GM04503 (cell line): ENCODE measurements at places on chromosomes 1 and 21.
A peak's percentile ranks its signal among the peaks of the same experiment; 100 is the strongest.

DNA sequence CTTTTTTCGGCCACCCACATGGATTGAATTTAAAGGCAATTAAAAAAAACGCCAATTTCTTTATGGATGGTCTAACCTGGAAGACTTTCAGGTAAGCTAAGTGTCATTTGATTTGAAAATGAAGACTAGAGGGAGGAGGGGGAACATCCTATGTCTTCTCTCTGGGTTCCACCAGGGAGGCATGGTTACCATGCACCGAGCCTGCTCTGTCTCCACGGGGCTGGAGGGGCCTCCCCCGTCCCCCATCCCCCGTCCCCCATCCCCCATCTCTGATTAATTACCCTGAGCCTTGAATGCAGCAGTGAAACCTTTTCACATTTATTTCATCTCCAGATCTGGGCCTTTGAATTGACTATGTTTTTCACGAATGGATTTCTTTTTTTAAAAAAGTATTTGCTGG, 135.1 kb downstream of the TLR5 start:
- no peak for DNase-seq

DNA sequence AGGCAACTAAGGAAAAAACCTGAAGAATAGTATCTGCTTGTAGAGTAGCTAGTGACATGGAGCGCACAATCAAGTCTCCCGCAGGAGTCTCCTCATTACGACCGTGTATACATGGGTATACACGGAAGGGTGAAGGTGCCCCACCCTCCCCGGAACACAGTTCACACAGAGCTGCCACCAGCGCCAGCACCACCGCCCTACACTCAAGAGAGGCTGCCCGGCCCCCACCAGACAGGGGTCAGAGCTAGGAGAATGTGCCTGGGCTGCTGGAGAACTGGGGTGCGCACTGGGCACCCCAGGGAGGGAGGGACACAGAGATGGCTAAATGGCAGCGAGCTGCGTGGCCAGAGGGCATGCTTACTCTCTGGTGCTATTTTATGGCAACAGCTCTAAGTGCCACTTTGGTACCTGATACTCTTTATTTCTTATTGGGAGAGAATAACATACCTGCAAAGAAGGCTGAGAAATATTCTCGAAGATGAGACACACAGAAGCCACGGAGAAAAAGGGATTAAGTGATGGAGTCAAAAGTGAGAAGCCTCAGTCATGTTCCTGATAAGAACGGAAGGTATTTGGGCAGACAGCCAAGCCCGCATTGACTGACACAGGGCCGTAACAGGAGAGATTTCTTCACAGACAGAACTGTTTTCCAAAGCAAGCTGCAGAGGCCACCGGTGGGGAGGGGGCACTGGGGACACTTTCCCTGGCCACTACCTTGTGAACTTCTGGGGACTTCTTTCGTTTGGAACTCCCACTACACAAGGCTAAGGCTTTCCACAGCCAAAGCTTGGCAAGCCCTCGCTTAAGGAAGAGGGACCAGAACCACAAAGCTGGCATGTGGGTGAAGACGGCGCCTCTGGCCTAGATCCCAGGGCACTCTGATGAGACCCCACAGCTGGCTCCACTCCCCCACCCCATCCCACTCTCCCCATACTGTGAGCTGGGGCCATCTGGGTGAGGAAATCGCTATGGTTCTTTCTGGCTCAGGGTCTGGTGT, 108.0 kb downstream of the PGBD5 start:
- DNase-seq = no peak

GRCh38 chr1:91124989-91125417, 103.2 kb upstream of the ZNF644 start:
- DNase-seq = no peak

- no peak for DNase-seq
Measured at GRCh38 chr1:214993419-214993818, 89.1 kb upstream of the KCNK2 start.

- DNase-seq = no peak
Measured at GRCh38 chr1:235866205-235866912, at the start of gene LYST. LYST (minus strand) TSS chr1:235866906; CDS start chr1:235830417, 36,489 bp downstream.

GRCh38 chr1:41558761-41559171, 74.3 kb upstream of the EDN2 start:
- DNase-seq = no peak

DNA sequence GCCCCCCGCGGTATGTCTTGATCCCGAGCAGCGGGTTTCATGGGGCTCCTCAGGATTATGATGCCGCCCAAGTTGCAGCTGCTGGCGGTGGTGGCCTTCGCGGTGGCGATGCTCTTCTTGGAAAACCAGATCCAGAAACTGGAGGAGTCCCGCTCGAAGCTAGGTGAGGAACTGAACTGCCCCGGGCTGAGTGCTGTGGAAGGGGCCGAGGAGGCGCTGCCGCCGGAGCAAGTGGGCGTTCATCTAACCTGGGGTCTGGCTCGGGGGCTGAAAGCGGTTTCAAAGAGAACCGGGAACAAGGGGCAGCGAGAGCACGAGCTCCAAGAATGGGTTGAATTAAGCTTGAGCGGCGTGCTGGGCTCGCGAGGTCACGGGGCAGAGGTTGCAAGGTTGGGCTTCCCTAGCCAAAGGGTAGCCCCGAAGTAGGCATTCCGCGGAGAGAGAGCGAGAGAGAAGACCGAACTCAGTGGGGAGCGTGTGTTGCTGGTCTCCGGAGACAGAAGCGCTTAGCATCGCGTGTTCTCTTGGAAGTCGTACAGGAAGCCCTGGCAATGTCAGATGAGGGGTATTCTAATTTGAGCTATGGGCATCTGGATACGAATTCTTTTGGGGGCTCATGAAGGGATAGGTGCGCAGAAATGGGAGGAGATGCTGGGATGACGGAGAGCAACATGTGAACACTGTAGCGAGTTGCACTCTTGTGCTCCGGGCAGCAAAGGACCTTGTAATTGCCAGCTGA, 732 bp downstream of the HS2ST1 start:
- peak; percentile 28 for DNase-seq

DNA sequence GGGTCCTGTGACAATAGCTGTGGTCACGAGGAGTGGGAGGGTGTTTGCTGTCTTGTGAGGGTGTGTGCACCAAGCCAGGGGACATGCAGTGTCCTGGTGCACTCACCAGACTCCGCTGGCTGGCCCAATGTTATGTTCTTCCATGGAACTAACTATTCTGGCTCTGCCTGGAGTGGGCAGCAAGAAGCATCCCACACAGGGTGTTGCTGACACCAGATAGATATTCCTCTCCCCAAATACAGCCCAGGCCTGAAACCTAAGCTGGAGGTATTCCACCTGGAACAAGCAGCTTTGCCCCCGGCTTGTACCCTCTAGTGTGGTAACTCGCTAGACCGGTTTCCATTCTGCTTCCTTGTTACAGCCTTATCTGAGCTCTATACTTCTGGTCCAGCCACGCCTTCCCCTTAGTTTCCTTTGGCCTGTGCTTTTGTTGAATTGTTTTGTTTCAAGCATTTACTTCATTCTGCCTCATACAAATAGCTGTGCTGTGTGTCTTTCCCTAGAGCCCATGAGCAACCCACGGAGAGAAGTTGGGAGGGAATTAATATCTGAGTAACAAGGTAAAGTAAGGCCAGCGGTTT, 14.7 kb upstream of the LY9 start:
- no peak for DNase-seq

GRCh38 chr1:114559356-114559755, 22.1 kb downstream of the BCAS2 start:
- no peak for DNase-seq

DNA sequence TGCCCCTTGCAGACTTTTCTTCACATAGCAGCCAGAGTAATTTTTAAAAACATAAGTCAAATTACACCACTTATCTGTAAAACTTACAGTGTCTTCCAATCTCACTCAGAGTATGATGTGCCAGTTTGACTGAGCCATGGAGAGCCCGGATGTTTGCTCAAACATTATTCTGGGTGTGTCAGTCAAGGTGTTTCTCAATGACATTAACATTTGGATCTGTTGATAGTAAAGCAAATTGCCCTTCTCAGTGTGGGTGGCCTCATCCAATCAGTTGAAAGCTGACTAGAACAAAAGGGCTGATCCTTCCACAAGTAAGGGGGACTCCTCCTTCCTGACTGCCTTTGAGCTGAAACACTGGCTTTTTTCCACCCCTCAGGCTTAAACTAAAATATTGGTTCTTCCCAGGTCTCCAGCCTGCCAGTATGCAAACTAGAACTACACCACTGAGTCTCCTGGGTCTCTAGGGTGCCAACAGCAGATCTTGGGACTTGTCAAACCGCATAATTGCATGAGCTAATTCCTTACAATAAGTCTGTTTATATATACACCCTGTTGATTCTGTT, 157.9 kb upstream of the CTTNBP2NL start:
- DNase-seq = no peak

DNA sequence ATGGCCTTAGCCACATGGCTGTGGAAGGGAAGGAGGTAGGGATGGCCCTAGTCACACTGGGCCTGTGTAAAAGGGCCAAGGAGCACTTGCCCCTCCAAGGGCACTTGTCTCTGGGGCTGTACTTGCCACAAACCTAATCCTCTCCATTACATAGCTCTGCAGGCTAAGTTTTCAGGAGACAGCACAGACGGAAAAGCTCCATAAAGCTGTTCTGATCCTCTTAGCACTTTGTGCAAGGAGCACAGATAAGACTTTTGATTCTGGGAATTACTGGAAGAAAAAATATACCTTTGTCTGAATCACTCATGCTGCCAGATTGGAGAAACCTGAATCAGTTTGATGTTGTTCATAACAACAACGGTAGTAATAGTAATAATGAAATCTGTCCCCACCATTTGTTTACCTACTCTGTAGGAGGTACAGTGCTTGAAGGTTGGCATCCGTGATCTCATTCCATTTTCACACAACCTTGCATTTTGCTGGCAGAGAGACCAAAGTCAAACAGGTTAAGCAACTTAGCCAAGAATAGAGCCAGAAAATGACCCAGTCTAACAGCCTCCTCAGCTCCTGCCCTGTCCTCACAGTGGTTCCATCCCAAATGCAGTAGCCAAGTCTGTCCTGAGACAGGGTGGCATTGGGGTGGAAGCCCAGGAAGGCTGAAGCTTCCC, 207.1 kb downstream of the ROR1 start:
- DNase-seq = no peak

GRCh38 chr1:58064166-58064565, 482.4 kb downstream of the OMA1 start:
- no peak for DNase-seq

DNA sequence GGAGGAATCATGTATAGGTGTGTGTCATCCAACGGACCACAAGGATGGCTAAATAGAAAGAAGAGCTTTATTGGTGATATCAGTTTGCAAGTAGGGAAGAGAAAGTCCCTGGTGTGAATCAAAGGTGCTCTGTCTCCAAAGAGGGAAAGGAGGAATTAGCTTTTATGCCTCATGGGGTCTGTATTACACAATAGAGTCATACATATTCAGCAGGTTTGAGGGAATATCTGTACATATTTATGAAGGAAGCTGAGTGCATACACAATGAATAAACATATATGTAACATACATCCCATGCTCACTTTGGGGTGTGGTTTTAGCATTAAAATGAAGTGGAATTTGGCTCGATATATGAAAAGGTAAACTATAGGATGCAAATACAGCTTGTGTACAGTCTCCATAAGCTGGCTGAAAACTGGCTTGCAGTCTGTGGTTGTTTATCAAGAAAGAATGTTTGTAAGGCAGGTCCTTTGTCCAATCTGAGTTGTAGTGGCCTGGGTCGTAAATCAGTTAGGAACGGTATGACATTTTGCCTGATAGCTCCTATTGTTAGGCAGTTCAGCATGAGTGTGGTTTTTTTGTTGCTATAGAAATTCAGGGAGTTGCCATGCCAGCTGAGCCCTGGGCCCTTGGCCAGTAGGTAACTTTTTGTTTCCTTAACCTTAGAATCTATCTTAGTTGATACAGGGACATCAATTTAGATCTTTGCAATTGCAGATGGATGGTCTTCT, 198.0 kb upstream of the ZP4 start:
- DNase-seq = no peak

- no peak for DNase-seq
Measured at GRCh38 chr1:87338566-87338965, 9.9 kb downstream of the LMO4 start.

DNA sequence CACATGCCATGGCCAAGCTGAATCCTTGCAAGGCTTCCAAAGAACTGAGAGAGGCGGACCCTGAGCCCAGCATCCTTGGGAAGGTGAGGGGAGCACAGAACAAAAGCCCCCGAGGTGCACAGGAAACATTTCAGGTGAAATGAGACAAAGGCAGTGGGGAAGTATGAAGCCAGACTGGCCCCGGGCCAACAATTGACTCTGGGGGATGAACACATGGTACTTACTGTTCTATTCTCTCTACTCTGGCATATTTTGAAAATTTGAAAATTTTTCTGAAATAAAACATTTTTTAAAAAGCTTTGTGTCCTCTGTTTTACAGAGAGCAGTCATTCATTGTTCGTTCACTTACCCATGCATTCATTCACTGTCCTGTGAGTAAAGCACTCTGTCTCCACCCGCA, 77.7 kb downstream of the GRIK3 start:
- no peak for DNase-seq

GRCh38 chr1:20717452-20718342, at the start of gene KIF17:
KIF17 (minus strand) TSS chr1:20718007; CDS start chr1:20717706, 301 bp downstream.
- peak; percentile 12 for DNase-seq

GRCh38 chr1:215845234-215845891, 278.3 kb downstream of the KCTD3 start:
- DNase-seq = peak; percentile 64

- no peak for DNase-seq
Measured at GRCh38 chr1:121458291-121459048, 273.7 kb downstream of the SRGAP2C start.

- DNase-seq = no peak
Measured at GRCh38 chr21:30434033-30434631, 4.1 kb downstream of the KRTAP13-4 start.

GRCh38 chr1:59092126-59092525, 204.8 kb upstream of the FGGY start:
- DNase-seq = no peak

- DNase-seq = no peak
Measured at GRCh38 chr21:25961042-25961441, 209.5 kb downstream of the APP start.

GRCh38 chr1:247914941-247915662, 5.0 kb upstream of the OR2T8 start:
- DNase-seq = no peak

DNA sequence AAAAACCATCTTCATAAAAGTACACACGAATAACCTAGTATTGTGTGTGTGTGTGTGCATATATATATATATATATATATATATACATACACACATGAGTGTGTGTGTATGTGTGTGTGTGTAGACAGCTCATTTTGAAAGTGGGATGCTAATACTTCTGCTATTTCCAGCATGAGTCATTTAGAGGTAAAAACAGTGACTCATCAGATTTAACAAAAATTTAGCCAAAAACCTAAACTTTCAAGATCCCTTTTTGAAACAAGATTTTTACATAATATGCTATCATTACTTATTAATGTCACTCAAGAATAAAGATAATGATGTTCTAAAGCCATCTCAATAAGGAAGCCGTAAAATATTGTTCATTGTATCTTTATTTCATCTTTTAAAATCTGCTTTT, 35.6 kb upstream of the ADGRL4 start:
- DNase-seq = no peak

- no peak for DNase-seq
Measured at GRCh38 chr1:218880484-218881060, 293.1 kb upstream of the LYPLAL1 start.
